CD4-positive, alpha-beta T cell treated with Interleukin-15 for 1 hour (primary cell): ENCODE measurements at places on chromosomes 5 and 9.

- DNase-seq: no peak
These were observed 4.3 kb downstream of the CSNK1A1 start for GRCh38 chr5:149546974-149547373.

- DNase-seq: no peak
These were observed 8.9 kb downstream of the PAEP start for GRCh38 chr9:135570456-135570855.

- DNase-seq: no peak
These were observed 165.9 kb downstream of the GAPVD1 start for GRCh38 chr9:125427556-125427955.

DNA sequence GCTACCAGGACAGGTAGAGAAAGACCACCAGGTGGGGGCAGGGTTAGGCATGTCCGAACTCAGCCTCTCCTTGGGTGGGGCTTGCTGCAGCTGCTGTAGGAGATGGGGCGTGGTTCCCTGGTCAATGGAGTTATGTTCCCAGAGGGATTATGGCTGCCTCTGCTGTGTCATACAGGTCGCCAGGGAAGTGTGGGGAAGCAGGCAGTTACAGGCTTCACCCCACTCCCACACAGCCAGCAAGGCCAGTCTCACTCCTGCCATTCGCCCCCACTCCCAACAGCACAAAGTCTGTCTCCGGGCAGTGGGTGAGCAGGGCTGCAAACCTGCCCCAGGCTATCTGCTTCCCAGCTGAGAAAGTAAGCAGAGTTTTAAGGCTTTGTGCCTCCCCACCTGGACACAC, 20.0 kb upstream of the CEP72 start:
- no peak for DNase-seq

- DNase-seq: peak; percentile 45
These were observed 65.5 kb upstream of the ABCA1 start for GRCh38 chr9:104993291-104993963.

GRCh38 chr9:37968228-37968701, 64.3 kb upstream of the SLC25A51 start:
- no peak for DNase-seq

DNA sequence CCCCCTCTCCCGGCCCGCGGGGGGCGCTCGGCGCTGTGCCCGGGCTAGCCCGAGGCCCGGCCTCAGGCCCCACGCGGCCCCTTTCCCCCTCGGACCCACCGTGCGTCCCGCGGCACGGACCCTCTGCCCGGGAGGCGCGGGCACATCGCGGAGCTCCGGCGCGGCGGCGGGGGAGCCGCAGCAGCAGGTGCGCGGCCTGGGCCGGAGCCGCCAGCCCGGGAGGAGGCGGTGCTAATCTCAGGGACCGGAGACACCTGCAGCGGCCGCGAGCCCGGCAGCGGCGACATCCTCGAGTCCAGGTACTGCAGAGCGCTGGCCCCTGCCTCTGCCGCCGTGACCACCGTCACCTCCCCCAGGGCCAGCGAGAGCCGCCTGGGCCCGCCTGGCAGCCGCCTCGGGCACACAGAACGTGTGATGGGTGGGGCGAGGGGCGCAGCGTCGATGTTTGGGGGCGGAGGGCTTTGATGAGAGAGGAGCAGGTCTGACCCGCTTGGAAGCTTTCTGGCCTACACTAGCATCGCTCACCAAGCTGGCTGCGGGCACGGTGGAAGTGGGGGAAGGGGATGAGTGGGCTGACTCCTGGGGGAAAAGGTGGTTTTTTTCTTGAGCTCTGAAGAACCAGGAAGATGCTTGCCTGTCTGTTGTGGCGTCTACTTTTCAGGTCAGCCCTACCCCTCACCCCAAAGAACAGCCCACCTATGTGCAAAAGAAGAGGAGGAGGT, 524 bp downstream of the CYFIP2 start:
- peak; percentile 59 for DNase-seq

- no peak for DNase-seq
These were observed 13.3 kb downstream of the CDC26 start for GRCh38 chr9:113261917-113262671.

GRCh38 chr5:147796556-147797308, 14.2 kb upstream of the JAKMIP2 start:
- DNase-seq: no peak

DNA sequence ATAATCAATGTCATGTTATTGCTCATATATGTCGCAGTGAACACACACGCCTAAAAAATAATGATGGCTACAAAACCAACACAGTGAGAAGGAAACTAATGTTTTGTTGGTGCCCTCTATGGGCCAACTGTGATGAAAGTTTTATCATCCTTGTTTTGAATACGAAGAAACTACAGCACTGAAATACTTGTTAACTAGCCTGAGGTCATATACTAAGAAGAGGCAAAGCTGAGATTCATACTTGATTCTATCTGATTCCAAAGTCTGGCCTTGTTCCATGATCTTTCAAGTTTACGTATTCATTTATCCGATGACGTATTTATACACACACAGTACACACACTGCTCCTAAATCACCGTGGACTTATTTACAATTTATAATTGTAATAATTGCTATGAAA, 16.1 kb upstream of the DRD1 start:
- no peak for DNase-seq

DNA sequence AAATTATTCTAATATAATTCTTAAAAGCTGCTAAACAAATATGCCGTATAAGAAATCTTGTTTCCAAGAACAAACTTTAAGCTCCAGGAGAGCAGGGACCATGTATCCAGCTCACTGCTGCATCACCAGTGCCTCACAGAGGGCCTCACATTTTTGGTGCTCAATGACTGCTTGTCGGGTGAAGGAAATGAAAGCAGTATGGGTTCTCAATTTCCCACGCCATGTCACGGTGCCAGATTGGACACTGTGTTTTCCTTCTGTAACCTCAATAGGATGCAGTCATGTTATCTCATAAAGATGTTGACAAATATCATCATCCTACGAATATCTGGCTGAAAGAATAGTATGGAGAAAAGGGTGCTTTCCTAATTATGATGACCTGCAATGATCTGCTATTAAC, 64.7 kb downstream of the POU5F2 start:
- DNase-seq: no peak

DNA sequence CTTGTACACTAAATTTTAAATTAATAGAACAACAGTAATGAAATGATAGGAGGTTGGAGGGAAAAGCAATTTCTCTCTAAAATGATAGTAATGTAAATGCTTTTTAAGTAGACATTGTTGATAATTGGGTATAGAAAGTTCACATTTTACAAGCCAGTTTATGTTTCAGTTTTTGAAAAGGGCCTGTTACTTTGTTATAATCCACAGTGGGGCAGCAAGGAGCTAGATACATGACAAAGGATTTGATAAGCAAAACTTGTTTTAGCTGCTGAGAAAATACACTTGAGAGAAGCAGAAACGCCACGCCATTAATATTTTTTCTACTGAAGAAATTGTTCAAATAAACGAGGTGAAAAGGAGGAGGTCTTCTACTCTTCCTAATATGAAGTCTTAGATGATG, 30.2 kb downstream of the SREK1 start:
- DNase-seq: no peak

DNA sequence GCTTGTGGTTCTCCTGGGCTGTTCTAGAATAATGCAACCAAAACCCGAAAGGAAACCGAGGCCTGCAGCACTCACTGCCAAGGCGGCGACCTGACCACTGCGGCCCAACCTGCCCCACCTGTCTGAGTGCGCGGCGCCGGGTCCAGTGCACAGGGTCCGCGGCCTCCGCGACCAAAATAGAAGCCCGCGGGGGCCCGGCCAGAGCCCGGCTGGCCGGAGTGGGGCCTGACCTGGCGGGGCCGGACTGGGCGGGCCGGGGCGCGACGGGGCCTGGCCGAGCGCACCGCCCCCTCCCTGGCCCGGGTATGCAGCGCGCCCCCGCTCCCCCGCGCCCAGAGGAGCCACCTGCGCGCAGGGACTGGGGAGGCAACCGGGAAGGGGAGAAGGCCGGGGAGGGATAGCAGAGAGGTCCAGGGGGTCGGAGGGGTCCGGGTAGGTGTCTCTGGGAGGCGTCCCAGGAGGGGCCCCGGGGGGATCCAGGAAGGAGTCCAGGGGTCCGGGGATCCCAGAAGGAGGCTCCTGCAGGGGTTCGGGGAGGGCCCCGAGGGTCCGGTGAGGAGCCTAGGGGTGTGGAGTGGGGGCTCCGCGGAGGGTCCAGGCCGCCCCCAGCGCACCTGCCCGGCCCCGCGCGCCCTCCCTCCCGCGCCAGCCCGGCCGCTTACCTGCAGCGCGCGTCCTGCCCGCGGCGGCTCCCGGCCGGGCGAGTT, 503 bp downstream of the SEMA4D start:
- DNase-seq: peak; percentile 40
